Activated B cell treated with CpG ODN at 0.5 μM for 24 hours (primary cell): ENCODE measurements at places on chromosomes 16 and 17. TPM values are rescaled to one million over a fixed set of nuclear protein-coding genes. Genes with fewer than 3 reads are reported as not detected.
A peak's percentile ranks its signal among the peaks of the same experiment; 100 is the strongest.

The GAS2L2 gene
- total RNA-seq = not detected in 2 replicates

- no peaks in the 10 kb centered on the region for H3K4me1 ChIP-seq
- H3K4me3 ChIP-seq = no peak overlapping the region
- no peaks in the 10 kb centered on the region for H3K36me3 ChIP-seq
- H3K27me3 ChIP-seq = peaks cover 16% of the 10 kb centered on the region
Measured at GRCh38 chr17:50621574-50622031, 13.1 kb upstream of the ABCC3 start.

DNA sequence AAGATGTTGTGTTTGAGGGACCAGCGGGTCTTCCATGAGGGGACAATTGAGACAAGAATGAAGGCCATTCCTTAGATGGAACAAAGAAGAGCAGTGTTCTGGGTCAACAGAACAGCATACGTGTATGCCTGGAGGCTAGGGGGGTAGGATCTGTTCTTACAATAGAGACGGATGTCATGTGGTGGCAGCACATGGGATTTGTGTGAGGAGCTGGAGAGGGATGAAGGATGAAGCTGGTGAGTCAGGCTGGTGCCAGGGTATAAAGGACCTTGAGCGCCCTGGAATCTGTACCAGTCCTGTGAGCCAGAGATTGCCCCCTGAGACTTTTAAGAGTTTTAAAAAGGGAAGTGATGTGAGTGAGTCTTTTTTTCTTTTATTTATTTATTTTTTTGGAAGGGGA is 22.8 kb upstream of the WFDC1 start:
- H3K4me3 ChIP-seq = no peak overlapping the region
- no peak overlapping the region for H3K27ac ChIP-seq
- no peak for DNase-seq
- peaks cover 1% of the 10 kb centered on the region for H3K27me3 ChIP-seq
- no peaks in the 10 kb centered on the region for H3K4me1 ChIP-seq

The KRTAP3-2 gene
- total RNA-seq = not detected in 2 replicates

GRCh38 chr17:45096926-45097325 is 35.4 kb downstream of the PLCD3 start:
- no peak for DNase-seq
- H3K4me1 ChIP-seq = peaks cover 8% of the 10 kb centered on the region
- H3K27ac ChIP-seq = no peak overlapping the region
- no peak overlapping the region for H3K4me3 ChIP-seq
- peaks cover 78% of the 10 kb centered on the region for H3K36me3 ChIP-seq
- no peaks in the 10 kb centered on the region for H3K27me3 ChIP-seq

GRCh38 chr16:15498427-15499175 is 64.2 kb downstream of the BMERB1 start:
- no peak overlapping the region for H3K4me3 ChIP-seq
- no peaks in the 10 kb centered on the region for H3K27me3 ChIP-seq
- no peak for DNase-seq
- H3K36me3 ChIP-seq = no peaks in the 10 kb centered on the region
- no peak overlapping the region for H3K27ac ChIP-seq
- H3K4me1 ChIP-seq = no peaks in the 10 kb centered on the region

- H3K4me3 ChIP-seq = peak overlapping the region; percentile 100
- peak overlapping the region; percentile 90 for H3K27ac ChIP-seq
- peak; percentile 57 for DNase-seq
- H3K36me3 ChIP-seq = peaks cover 64% of the 10 kb centered on the region
- H3K27me3 ChIP-seq = no peaks in the 10 kb centered on the region
- peaks cover 71% of the 10 kb centered on the region for H3K4me1 ChIP-seq
Measured at GRCh38 chr16:10878644-10879501, 1.9 kb downstream of the CIITA start.

DNA sequence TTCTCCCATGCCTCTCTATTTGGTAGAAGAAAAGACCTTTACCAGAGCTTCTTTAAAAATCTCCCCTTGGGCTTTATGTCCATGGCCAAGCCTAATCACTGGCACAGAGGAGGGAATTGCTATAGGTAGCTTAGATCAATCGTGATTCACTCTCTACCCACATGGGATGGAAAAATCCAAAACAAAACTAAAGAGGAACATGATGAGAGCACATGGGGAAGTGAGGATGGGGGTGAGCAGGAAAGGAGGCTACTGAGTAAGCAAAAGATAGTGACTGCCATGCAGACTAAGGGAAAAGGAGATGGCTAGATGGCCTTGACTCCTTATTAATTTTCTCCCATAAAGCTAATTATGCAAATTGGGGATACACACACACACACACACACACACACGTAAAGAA is 201.2 kb downstream of the HS3ST3A1 start:
- no peak overlapping the region for H3K27ac ChIP-seq
- H3K4me3 ChIP-seq = no peak overlapping the region
- H3K36me3 ChIP-seq = no peaks in the 10 kb centered on the region
- H3K4me1 ChIP-seq = no peaks in the 10 kb centered on the region

GRCh38 chr16:75130150-75130771 is 13.7 kb upstream of the LDHD start:
- H3K4me3 ChIP-seq = no peak overlapping the region
- no peak overlapping the region for H3K27ac ChIP-seq
- DNase-seq = no peak
- H3K36me3 ChIP-seq = no peaks in the 10 kb centered on the region
- H3K27me3 ChIP-seq = peaks cover 12% of the 10 kb centered on the region

The HBA1 gene
- 109 and 111 TPM in 2 replicates for total RNA-seq

The HS3ST3A1 gene
- total RNA-seq = not detected in 2 replicates

DNA sequence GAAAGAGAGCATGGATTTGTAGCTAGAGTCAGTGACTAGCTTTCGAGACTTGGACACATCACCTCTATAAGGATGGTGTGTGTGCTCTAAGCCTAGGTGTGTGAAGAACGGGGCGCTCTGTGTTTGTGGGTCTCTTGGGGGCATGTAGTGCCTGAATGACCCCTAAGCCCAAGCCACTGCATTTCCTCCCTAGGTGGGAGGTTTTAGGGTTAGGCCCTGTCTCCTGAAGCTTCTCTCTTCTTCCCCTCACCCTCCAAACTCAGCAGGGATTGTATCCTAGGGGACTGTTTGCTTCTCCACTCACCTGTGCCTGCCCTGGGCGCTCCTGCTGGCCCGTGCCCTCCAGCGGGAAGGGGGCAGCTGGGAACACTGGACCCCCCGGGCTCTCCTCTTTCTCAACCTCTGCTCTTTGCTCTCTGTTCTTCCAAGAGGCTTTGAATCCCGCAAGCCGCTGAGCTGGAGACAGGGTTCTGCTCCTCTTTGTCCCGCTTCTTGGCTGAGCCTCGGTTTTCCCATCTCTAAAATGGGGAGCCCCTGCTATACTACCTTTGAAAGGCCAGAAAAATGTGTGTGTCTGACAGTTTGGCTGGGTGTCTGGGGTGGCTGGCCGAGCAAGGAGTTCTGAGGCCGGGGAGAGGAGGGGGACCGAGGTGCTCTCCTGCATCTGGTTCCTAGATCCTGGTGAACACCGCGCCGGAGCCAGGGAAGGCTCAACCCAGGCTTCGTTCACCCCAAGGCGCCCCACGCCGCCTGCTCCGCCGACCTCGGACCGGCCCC is 810 bp downstream of the CYGB start:
- peaks cover 29% of the 10 kb centered on the region for H3K4me1 ChIP-seq
- peak overlapping the region; percentile 59 for H3K4me3 ChIP-seq
- H3K27me3 ChIP-seq = peaks cover 16% of the 10 kb centered on the region

GRCh38 chr17:64273006-64273405 is 9.9 kb upstream of the TEX2 start:
- H3K27ac ChIP-seq = no peak overlapping the region
